AG08395 (cell line): ENCODE measurements at places on chromosomes 2 and 18.
A peak's percentile ranks its signal among the peaks of the same experiment; 100 is the strongest.

GRCh38 chr18:43662657-43663056 is 385.4 kb upstream of the SYT4 start:
- peak; percentile 38 for DNase-seq

- DNase-seq: no peak
Measured at GRCh38 chr2:186903216-186903615, 54.2 kb upstream of the ZSWIM2 start.

- no peak for DNase-seq
Measured at GRCh38 chr18:62952807-62953206, 237.5 kb downstream of the PHLPP1 start.

DNA sequence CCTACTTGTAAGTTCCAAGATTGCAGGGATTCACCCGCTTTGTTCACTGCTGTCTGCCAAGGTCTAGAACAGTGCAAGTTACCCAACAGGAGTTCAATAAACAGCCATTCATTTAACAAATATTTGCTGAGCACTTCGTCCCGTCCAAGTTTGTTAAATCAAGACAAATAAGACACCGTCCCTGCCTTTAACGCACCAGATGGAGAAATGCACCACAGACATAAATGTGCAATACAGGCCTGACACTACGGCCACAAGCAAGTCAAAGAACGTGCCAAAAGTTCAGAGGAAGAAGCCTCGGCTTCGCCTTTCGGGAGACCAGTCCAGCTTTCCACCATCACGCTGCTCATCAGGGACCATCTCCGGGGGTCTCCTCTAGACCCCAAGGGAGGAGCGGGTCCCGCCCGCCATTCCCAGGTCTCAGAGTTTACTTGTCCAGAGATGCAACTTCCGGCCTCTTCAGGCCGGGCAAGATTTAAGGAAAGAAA is 429 bp downstream of the C2orf76 start:
- peak; percentile 7 for DNase-seq

- DNase-seq: no peak
Measured at GRCh38 chr2:200695191-200695590, 109.4 kb downstream of the AOX1 start.

DNA sequence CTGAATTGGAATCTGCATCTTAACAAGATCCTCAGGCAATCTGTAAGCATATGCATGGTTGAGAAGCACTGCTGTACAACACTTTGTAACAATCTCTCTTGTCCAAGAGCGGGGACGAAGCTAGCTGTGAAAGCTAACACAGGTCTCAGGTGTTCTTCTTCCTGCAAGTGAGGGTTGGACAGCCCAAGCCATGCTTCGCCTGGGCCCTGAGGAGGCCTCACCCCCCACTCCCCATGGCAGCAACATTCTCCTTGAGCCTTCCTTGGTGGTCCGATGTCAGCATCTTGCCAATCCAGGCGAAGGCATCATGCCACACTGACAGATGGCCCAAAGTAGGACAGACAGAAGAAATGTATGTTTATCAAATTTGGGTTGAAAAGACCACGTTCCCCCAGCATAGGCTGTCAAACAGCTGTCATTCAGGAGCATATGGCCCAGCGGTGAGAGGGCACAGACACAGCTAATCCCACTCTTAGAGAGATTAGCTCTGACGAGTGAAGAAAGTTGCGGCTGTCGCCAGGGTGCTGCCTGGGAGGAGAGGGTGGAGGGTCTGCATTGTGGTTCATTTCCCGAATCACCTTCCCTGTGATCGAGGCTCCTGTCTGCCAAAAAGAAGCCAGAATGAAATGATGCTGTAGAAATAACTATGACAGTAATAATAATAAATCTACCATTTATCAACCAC is 344.7 kb downstream of the MYCN start:
- DNase-seq: no peak

DNA sequence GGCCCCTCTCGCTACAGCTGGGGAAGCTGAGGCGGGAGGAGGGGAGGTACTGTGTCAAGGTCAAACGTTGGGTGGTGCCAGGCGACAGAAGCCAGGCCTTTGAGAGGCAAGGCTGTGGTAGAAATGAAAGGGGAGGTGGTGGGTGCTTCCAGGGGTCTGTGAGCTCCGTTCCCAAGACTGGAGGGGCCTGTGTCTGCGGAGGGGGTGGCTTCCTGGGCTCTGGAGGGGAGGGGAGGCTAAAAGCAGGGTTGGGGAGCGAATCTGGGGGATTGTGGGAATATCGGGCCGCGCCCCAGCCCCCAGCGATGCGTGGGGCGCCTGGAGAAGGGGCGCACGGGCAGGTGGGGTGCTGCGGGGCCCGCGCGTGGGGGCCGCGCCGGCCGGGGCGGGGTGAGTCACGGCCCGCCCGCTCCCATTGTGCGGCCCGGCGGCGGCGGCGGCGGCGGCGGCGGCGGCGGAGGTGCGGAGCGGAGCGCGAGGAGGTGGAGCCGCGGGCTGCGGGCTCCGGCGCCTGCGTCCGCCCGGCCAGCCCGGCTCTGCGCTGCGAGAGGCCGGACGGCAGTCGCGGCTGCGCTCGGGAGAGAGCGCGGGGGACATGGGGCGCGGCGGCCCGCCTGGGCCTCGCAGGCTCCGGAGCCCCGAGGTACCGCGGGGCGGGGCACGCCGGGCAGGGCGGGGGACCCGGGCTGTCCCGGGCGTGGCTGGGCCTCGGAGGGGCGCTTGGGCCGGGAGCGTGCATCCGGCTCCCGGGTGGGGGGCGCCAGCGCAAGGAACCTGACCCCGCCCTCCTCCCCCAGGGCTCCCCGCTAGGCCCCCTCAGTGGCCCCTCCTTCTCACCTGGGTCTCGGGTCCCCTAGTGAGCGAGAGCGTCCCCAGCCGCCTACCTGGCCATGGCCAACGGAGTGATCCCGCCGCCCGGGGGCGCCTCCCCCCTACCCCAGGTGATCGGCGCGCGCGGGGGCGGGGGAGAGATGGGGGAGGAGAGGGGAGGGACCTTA is at the start of gene SLC4A3:
SLC4A3 (plus strand) TSS at position 528 of the 998 bp plus-strand sequence; CDS start at position 891, 363 bp downstream.
- DNase-seq: peak; percentile 77
